ENCODE measurements at places on chromosomes 4 and X. TPM values are rescaled to one million over a fixed set of nuclear protein-coding genes. Genes with fewer than 3 reads are reported as not detected.
A peak's percentile ranks its signal among the peaks of the same experiment; 100 is the strongest.

The DDX53 gene
- total RNA-seq, result not detected

- no peak for DNase-seq
Measured at GRCh38 chr4:76811604-76812412, 86.1 kb downstream of the SOWAHB start.

DNA sequence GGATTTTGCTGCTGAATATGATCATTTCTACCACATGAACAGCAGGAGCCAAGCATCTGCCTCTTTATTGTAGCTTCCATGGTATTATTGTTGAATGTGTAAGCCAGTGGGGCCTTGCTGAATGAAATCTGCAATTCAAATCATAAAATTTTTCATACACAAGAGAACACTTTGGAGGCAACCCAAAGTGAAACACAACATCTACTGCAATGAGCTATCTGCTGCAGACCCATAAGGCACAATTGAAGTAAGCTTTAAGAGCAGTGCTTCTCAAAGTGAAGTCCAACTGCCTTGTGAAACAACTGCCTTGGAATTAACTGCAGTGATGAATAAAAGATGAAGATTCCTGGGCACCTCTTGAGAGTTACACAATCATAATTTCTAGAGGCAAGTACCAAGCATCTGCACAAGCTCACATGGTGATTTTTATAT lies 626.3 kb upstream of the INTU start:
- DNase-seq, result no peak

DNA sequence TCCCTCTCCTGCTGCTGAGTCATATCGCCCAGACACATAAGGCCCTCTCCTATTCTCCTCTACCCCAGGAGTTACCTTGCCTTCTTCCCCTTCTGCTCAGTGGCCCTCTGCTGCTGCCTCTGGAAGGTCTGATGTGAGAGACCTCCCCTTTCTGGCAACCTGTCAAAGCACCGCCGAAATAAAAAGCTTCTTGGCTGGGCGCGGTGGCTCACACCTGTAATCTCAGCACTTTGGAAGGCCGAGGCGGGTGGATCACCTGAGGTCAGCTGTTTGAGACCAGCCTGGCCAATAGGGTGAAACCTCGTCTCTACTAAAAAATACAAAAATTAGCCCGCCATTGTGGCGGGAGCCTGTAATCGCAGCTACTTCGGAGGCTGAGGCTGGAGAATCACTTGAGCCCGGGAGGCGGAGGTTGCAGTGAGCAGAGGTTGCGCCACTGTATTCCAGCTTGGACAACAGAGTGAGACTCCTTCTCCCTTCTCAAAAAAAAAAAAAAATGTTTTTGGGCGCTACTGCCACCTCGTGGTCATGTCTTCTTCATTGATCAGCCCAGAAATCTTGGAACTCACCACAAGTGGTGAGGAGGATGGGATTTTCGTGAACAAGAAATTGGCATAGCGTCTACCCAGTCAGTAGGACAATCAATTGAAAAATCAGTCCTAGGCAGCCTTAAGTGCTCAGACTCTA lies 8.6 kb upstream of the ZXDA start:
- no peak for DNase-seq

DNA sequence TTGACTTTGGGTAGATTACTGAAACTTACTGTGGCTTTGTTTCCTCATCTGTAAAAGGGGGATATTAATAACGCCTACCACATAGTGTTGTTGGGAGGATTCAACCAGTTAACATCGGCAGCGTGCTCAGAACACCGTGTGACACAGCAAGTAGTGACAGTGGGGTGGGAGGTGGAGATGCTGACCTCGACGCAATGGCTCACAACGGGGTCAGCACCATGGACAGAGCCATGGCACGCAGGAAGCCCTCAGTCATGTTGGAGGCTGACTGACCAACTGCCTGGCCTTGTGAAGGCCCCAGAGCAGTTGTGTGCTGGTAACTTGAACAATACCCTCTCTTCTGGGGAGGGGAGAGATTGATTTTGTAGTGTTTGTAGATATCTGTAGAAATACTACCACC lies 93.2 kb downstream of the WFS1 start:
- no peak for DNase-seq

GRCh38 chr4:140947506-140947905 lies 185.8 kb downstream of the RNF150 start:
- no peak for DNase-seq

The MTNR1A gene
- total RNA-seq, result not detected

The DGAT2L6 gene
- not detected for total RNA-seq

GRCh38 chr4:32030406-32030805 lies 1310.2 kb downstream of the PCDH7 start:
- no peak for DNase-seq

GRCh38 chr4:148441986-148442831 lies at the start of gene NR3C2:
NR3C2 (minus strand) TSS chr4:148442414.
- peak; percentile 99 for DNase-seq

The FABP2 gene
- not detected for total RNA-seq

DNA sequence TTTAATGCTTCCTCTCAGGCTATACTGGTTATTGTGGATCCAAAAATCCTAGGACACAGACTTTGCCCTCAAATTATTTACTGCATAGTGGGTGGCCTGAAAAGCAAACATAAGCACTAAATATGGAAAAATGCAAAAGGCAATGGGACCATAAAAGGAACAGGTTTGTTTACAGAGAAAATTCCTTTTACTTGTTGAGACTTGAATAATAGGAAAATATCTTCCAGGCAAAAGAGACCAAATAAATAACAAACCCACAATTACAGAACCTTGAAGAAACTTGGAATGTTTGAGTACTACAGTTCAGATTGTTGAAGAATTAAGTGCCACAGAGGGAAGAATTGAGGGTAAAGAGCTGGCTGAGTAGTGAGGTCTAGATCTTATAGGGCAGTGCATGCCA lies 711.0 kb downstream of the C4orf33 start:
- no peak for DNase-seq

The CPE gene
- 103 TPM for total RNA-seq

GRCh38 chrX:21620234-21620633 lies 37.9 kb downstream of the KLHL34 start:
- no peak for DNase-seq

The BEX3 gene
- total RNA-seq, result 77.8 TPM

The RAB41 gene
- total RNA-seq, result not detected

- no peak for DNase-seq
Measured at GRCh38 chr4:76856243-76857073, 41.5 kb downstream of the SOWAHB start.

DNA sequence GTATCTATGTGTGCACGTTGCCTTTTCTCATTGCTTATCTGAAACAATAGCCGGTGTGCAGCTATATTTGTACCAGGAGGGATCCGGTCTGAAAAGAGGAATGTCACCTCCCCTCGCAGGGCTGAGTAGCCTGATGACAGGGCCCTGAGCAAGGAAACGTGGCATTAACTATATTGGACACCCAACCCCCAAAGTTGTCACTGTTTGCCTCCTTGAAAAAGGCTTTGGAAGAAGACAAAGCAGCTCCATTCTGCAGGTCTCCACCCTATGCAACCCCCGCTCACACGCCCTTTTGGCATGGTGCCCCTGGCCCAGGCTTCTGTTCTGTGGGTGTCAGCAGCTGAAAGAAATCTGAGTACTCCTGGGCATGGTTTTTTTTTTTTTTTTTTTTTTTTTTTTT lies 8.2 kb downstream of the PRRG3 start:
- no peak for DNase-seq

The TMPRSS11F gene
- total RNA-seq, result 13.8 TPM

The PCDH10 gene
- 6.9 TPM for total RNA-seq

The EDNRA gene
- 41.5 TPM for total RNA-seq

DNA sequence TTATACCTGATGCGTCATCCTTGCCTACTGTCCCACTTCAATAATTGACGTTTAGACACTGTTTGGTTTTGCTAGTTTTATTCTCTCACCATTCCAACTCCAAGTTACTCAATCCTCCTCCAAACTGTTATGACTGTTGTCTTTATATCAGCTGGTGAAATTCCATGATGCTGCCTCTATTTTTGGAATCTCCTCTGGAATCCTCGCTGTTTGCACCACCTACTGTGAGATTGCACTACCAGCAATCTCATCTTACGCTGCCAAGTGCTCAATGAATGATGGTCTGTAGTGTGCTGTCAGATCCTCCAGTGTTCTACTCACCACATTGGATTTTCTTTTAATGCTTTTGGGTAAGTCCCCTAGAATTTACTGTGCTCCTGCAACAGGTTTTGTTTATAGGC lies 13.2 kb upstream of the PCDH18 start:
- no peak for DNase-seq

The AFM gene
- total RNA-seq, result not detected

DNA sequence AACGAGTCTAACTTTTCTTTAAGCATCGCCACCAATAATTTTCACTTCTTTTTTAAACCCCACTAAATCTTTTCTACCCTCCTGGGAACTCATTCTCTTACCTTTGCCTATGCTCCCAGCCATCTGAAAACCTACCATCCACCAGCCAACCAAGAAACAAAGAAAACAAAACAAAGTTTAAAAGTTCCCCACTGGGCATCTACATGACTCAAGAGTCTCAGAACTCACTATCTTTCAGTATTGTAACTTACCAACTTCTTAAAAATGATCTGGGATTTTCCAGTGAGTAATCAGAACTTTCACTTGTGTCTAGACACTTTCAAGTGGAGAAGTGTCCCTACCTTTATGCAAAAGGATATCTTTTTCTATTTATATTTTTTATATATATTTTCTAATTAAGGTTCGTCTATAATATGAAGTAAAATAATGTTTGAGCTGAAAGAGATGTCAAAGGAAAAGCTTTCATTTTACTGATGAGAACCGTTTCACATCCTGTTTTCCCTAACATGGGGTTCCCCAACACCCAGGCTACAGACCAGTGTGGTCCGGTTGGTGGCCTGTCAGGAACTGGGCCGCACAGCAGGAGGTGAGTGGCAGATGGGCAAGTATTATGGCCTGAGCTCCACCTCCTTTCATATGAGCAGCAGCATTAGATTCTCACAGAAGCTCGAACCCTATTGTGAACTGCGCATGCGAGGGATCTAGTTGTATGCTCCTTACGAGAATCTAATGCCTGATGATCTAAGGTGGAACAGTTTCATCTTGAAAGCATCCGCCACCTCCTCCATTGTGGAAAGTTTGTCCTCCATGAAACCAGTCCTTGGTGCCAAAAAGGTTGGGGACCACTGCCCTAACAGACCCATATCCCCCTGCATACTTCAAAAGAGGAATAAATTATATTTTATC lies 9.8 kb upstream of the TIGD2 start:
- DNase-seq, result no peak

The IQCM gene
- total RNA-seq, result not detected

The CENPVL3 gene
- total RNA-seq, result not detected

The CDKL5 gene
- 9.1 TPM for total RNA-seq

The GC gene
- not detected for total RNA-seq

Data from vagina (tissue), 2 donors.